NCI-H187 (cell line): ENCODE measurements at places on chromosomes 1 and 21.

DNA sequence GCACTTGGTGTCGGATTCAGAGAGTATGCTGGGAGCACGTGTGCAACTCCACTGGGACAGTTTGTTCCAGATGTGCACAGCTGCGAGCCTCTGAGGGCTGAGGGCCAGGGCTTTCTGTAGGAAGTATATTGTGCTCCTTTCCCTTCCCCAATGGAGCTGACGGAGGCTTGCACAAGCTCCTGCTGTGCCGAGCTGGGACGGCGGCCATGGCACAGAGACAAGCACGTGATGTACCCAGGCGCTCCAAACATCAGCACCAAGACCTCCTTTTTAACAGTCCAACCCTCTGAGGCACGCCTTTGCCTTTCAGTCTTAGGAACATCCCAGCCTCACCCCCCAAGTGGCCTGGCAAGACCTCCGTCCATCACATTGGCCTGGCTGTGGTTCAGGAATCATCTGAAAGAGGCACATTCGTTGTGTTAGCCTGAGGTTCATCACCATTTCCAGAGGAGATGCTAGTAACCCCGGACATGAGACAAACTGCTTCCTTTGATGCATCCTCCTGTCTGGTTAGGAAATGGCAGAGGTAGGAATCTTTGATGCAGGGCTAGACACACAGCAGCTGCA, 339.2 kb upstream of the KAZN start:
- DNase-seq, result no peak

GRCh38 chr1:50098591-50099021, 10.1 kb upstream of the ELAVL4 start:
- no peak for DNase-seq

DNA sequence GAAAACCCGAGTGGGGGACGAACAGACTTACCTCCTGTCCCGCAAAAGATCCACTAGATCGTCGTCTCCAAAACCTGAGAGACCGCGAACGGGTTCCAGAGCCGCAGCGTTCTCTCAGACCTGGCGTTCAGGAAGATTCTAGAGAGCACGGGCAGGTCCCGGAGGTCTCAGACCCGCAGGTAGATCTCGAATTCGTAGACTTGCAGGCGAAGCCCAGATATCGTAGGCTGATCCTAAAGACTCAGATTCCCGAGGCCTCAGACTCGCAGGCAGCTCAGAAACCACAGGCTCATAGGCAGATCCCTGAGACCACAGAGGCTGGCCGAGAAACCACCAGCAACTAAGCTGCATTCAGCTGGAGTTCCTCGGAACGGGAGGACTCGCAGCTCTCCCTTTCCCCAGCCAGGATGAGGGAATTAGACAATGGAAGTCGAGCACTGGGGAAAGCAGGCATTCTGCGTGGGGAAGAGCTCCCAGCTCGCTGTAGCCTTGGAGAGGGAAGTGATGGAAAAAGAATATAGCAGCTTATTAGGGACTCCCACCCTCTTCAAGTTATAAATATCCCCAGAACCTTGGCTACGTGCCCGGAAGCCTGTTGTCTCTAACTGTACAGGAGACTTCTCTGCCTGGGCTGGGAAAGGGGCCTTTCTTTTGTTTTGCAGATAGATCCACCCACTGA, at the start of gene ZNF436:
TSS of gene ZNF436 (minus strand) at position 502 of the 679 bp plus-strand sequence. CDS start 1,831 bp downstream, outside the sequence.
- DNase-seq, result peak; percentile 62

DNA sequence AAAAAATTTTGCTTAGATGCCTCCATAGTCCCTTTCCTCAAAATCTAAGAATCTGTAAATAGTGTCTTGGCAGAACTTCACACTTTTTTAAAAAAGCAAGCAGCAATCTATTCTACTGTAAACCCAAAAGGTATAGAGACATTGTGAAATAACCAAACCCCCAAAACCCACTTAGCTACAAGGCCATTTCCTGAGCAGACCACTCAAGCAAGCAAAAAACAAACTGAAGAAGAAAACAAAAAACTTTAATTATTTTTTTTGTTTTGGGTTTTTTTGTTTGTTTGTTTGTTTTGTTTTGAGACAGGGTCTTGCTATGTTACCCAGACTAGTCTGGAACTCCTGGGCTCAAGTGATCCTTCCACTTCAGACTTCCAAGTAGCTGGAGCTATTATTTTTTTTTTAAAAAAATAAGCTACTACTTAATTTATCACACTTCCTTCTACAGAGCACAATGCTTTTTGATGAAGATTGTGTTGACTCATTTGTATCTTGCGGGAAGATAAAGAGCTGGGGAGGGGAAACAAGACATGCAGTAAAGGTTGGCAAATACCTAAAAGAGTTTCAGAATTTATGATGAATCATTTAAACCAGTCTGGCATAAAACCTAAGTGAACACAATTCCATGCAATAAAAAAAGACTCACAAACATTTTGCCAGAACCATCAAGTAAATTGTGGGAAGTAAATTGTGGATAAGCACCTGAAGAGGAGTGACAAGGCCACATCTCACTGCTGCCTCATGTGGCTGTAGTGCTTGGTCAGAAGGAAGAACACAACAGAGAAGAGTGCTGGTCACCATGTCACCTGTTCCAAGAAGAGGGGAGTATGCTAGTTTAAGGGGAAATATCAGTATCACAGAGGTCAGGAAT, 2.7 kb upstream of the PTPN22 start:
- no peak for DNase-seq

GRCh38 chr1:9621032-9621431, 30.5 kb upstream of the PIK3CD start:
- DNase-seq, result no peak

- no peak for DNase-seq
These were observed 415.8 kb downstream of the SETD4 start for GRCh38 chr21:35644523-35644922.
